ENCODE measurements at places on chromosomes 16 and 17. TPM values are rescaled to one million over a fixed set of nuclear protein-coding genes. Genes with fewer than 3 reads are reported as not detected.

Gene ZPBP2
- total RNA-seq, result not detected

DNA sequence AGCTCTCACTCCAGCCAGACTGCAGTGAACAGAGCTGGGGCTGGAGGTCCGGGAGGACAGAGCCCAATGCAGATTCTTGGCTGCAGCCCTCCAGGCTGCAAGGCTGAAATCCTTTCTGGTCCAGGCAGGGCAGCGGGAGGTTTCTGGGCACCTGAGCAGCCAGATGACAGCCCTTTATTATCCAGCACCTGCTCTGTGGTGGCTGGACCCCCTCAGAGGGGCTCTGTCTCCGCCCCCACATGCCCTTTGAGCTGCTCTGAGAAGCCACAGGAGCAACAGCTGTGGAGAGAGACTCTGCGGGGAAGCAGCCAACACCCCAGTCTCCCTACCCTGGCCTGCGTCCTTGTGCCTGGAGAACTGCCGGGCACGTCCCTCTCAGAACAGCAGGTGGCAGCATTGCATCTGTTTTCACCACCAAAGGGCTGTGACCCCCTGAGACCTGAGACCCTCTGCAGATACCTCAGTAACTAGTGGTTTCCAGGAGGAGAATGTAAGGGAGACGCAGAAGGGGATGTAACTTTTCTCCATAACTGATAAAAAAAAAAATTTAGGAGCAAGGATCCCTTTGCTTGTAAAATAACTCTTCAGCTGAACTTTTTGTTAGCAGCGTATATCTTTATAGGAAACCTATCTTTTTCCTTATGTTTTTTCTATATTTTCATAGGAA is 3.7 kb upstream of the CNP start:
- DNase-seq, result peak; percentile 53

GRCh38 chr17:42845556-42845917 is 1.2 kb downstream of the AOC2 start:
- DNase-seq, result no peak

- peak; percentile 26 for DNase-seq
These were observed 6.4 kb downstream of the PDK2 start for GRCh38 chr17:50101346-50102163.

DNA sequence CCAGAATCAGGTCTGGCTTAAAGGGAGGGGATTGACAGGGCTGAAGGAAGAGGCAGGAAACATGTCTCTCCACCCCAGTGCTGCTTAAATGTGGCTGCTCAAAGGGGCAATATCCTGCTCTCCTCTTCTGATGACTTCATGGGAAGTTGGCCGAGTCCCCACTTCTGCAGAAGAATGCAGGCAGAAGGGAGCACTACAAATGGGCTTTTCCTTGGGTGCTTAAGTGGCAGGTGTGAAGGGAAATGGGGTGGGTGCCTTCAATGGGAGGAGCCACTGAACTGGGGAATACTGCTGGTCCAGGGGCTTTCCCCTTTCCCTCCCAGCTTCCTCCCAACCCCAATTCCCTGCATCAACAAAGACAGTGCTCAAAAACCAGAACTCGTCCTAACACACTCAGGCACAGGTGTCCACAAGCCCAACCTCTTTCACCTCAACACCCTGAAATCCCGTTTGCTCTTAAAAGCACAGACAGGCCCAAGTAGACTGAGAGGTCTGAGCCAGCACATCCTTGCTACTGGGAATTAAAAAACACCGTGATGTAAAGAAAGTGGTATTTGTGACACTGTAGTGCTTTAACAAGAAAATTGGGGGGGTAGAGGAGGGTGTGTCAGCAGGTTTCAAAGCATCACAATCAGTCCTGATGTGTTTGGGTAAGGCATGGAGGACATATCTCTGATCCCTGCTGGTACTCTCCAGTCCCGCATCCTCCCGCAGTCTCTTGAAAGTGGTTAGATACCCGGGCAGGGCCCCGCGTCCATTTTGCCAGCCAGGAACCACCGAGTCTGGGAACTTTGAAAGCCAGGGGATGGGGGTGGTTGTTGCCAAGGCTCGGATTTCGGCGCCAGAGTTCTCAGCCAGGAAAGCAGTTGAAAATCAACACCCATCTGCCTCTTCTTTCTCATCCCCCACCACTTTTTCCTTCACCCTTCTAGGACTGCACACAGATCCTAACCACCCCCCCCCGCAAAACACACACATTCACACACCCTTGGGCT is 1.6 kb downstream of the CA10 start:
- DNase-seq, result no peak

- no peak for DNase-seq
These were observed 157.9 kb downstream of the TOX3 start for GRCh38 chr16:52389045-52389444.

GRCh38 chr17:68595986-68596385 is 5.2 kb downstream of the FAM20A start:
- DNase-seq, result no peak

Gene FGF11
- 0.18 TPM for total RNA-seq

DNA sequence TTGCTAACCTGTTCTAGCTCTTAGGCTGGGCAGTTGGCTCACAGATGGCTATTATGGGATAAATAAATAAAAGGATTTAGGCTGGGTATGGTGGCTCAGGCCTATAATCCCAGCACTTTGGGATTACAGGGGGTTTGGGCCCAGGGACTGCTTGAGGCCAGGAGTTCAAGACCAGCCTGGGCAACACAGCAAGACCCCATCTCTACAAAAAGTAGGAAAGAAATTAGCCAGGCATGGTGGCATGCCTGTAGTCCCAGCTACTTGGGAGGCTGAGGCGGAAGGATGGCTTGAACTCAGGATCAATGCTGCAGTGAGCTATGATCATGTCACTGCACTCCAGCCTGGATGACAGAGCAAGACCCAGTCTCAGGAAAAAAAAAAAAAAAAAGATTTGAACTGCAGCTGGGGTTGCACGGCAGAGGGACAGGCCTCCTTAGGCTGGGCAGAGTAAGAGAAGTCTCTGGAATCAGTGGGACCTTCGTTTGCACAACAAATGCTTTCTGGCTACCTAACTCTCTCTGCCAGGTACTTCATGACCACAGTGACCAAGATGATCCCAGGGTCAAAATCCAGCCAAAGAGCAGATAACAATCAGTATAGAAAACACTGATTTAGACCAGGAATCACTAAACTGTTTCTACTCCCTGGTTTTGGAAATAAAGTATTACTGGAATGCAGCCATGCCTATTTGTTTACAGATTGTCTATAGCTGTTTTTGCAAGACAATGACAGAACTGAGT is 6.8 kb downstream of the RUSF1 start:
- DNase-seq, result no peak

GRCh38 chr16:15861996-15862395 is 5.2 kb upstream of the MYH11 start:
- no peak for DNase-seq

Gene SPIRE2
- 0.72 TPM for total RNA-seq

DNA sequence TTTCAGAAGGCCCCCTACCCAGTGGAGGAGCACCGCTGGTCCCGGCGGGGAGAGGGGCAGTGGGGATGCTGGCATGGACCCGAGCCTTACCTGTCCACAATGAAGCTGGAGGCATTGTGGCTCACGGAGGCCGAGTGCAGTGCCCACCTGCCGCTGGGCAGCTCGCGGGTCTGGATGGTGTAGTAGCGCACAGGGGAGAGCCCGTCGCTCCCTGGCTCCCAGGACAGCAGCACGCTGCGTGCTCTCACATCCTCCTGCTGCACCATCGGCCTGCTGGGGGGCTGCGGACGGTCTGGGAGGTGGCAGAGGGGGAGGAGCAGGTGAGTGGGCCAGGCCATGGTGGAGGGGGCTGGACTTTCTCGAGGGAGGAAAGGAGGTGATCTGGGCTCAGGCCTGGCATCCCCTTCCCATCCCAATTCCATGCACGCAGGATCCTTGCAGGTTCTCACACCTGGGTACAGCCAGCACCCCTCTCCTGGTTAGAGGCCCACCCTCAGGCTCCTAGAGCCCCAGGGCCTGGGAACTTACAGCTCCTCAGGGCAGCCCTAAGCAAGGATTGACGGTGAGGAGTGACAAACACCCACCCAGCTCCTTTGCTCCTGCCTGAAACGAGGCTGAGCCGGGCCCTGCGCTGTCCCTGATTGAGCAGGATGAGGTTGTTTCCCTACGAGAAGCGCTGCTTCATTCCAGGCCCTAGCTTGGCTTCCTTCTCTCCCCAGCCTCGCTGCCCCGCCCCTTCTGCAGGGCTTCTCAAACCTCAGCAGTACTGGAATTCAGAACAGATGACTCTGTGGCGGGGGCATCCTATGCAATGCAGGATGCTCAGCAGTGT is 76.2 kb upstream of the CDC42EP4 start:
- DNase-seq, result no peak

- no peak for DNase-seq
These were observed 152.0 kb downstream of the C16orf95 start for GRCh38 chr16:87165151-87165550.

Gene TERB1
- under 0.01 TPM for total RNA-seq

DNA sequence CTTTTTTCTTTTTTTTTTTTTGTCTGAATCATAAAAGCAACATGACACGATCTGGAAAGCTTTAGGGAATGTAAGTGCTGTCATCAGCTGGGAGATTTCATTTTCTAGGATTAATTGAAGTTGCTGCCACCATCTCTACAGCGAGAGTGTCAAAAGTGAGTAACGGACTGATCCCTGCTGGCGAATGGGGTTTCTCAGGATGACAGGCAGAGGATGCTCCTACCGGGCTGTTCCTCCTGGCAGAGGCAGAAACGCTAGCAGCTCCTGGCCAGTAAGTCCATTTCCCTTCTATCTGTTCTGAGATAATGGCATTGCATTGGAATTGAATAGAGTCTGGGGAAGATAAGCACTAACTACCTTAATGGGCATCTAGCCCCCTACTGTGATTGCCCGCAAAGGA is 80.5 kb upstream of the KIFC3 start:
- peak; percentile 31 for DNase-seq

Gene RAB37
- total RNA-seq, result not detected

DNA sequence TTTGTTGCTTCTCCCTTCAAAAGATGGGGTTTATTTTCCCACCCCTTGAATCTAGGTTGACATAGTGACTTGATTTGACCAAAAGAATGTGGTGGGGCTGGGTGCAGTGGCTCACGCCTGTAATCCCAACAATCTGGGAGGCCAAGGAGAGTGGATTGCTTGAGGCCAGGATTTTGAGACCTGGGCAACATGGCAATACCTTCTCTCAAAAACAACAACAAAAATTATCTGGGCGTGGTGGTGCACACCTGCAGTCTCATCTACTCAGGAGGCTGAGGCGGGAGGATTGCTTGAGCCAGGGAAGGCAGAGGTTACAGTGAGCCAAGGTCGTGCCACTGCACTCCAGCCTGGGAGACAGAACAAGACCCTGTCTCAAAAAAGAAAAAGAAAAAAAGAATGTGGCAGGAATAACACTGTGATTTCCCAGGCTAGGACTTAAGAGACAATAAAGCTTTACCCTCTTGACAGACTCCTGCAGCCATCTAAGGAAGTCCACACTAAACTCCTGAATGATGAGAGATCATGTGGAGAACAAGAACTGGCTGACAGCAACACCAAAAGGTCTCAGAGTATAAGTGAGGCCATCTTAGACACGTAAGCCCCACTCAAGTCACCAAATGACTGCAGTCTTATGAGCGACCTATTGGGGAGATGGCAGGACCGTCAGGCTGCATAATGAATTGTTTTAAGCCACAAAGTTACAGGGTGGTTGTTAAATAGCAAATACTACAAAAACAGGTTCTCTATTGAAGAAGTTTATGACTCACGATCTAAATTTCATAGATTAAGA is 37.0 kb downstream of the FBXL20 start:
- no peak for DNase-seq

Gene KRT32
- not detected for total RNA-seq

GRCh38 chr17:27339836-27340550 is 46.1 kb downstream of the WSB1 start:
- no peak for DNase-seq

GRCh38 chr16:84917492-84917891 is 93.8 kb downstream of the ZDHHC7 start:
- DNase-seq, result no peak

DNA sequence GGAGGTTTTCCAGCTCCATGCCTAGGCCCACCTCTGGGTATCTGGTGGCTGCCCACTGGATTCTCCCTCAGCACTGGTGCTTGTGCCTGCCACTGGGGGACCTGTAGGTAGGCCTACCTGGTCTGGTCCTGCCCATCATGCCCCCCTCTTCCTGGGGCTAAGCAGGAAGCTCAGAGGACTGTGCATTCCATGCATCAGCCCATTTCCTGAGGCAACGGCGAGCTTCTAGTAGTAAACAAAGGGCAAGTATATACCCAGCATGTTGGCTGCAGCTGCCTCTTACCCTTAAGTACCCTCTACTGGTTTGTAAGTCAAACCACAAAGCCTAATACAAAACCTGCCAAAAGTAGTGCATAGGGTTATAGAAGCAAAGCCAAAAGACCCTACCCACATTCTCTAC is 37.5 kb downstream of the SDR42E1 start:
- DNase-seq, result no peak

- DNase-seq, result no peak
These were observed 384.9 kb downstream of the GRIN2A start for GRCh38 chr16:9797306-9797705.

- DNase-seq, result no peak
These were observed 266.6 kb downstream of the CA10 start for GRCh38 chr17:51891936-51892335.

- DNase-seq, result peak; percentile 39
These were observed 90.9 kb downstream of the MYH11 start for GRCh38 chr16:15765880-15766279.

Gene EPX
- not detected for total RNA-seq

Gene EVI2B
- total RNA-seq, result under 0.01 TPM

DNA sequence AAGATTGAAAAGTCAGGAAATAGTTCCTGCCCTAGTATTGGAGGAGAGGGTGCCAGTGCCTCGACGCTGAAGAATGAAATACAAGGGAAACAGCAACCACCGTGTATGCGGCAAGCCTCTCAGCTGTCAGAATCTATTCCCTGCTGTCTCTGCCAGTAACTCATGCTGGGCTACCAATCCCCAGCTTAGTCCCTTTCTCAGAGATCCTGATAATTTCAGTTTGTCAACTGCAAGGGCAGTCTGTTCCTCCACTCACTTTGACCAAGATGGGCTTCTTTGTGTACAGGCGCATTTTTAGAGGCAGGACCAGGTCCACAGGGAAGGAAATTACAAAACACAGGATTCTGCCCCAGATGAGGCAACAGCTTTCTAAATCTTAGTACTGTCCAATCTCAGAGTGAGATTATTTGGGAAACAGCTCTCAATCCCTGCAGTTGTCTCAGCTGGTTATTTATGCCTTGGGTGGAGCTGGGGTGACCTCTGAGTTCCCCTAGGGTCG is 1.3 kb downstream of the NQO1 start:
- no peak for DNase-seq

- peak; percentile 50 for DNase-seq
These were observed 115.5 kb upstream of the COX10 start for GRCh38 chr17:13953841-13954240.

DNA sequence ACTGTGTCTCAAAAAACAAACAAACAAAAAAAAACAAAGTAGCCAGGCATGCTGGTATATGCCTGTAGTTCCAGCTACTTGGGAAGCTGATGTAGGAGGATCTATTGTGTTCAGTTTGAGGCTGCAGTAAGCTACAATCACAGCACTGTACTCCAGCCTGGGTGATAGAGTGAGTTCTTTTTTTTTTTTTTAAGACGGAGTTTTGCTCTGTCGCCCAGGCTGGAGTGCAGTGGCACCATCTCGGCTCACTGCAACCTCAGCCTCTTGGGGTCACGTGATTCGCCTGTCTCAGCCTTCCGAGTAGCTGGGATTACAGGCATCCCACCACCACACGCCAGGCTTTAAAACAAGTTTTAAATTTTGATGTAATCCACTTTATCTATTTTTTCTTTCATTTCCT is 80.2 kb upstream of the STAC2 start:
- no peak for DNase-seq

- DNase-seq, result no peak
These were observed 4.2 kb downstream of the DPH1 start for GRCh38 chr17:2034157-2034556.

Gene SPATA22
- total RNA-seq, result 0.28 TPM

GRCh38 chr16:58032710-58033293 is 7.2 kb downstream of the MMP15 start:
- DNase-seq, result no peak
